ENCODE measurements at places on chromosomes 3 and 15. TPM values are rescaled to one million over a fixed set of nuclear protein-coding genes. Genes with fewer than 3 reads are reported as not detected.

- no peaks in the 10 kb centered on the region for H3K36me3 ChIP-seq
- no peak overlapping the region for H3K27ac ChIP-seq
- no peak overlapping the region for H3K4me3 ChIP-seq
- H3K27me3 ChIP-seq: no peaks in the 10 kb centered on the region
- no peak for DNase-seq
Measured at GRCh38 chr3:79038057-79038456, 729.7 kb downstream of the ROBO1 start.

The INSYN1 gene
- total RNA-seq: 1.3 TPM

The PP2D1 gene
- not detected for total RNA-seq

The SOX2 gene
- 1.3 TPM for total RNA-seq

The NECTIN3 gene
- total RNA-seq: 9.1 TPM

- no peaks in the 10 kb centered on the region for H3K27me3 ChIP-seq
- H3K27ac ChIP-seq: no peak overlapping the region
- H3K4me1 ChIP-seq: no peaks in the 10 kb centered on the region
- no peak for DNase-seq
- H3K4me3 ChIP-seq: no peak overlapping the region
Measured at GRCh38 chr3:183375337-183375736, 53.1 kb downstream of the MCF2L2 start.

The CELSR3 gene
- total RNA-seq: 0.66 TPM

The CCR9 gene
- not detected for total RNA-seq

- DNase-seq: no peak
- no peak overlapping the region for H3K27ac ChIP-seq
- no peaks in the 10 kb centered on the region for H3K4me1 ChIP-seq
- no peaks in the 10 kb centered on the region for H3K36me3 ChIP-seq
- no peak overlapping the region for H3K4me3 ChIP-seq
Measured at GRCh38 chr3:194995334-194995733, 275.6 kb downstream of the XXYLT1 start.

DNA sequence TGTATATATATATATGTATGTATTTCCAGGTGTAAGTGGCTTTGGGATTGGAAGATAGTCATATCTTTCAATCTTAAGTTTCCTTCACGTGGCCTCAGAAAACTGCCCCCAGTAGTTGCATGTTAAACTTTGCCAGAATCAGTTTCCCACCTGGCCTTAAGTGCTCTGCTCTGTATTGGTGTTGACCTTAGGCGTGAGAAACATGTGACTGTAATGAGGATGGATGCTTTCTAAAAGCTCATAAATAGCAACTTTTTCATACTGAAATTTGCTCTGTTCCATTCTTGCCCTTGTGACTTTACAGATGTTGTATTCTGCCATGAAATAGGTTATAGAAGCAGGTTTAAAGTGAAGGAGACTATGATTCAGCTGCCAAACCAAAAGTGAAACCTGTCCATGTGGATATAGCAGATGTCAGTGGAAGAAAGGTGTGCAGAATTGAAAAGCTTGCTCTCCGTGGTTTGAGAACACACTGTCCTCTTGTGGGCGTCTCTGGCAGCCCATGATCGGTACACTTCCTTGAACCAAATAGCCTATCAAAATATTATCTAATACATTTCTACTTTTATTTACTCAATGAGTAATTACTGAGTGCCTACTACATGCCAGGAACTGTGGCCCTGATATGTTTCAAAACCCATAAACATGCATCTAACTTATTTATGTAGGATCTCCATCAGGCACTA is 15.8 kb downstream of the SCG5 start:
- peak; percentile 83 for DNase-seq
- H3K27me3 ChIP-seq: no peaks in the 10 kb centered on the region
- H3K27ac ChIP-seq: peak overlapping the region; percentile 85
- H3K4me3 ChIP-seq: no peak overlapping the region
- H3K4me1 ChIP-seq: peaks cover 73% of the 10 kb centered on the region
- H3K36me3 ChIP-seq: no peaks in the 10 kb centered on the region

DNA sequence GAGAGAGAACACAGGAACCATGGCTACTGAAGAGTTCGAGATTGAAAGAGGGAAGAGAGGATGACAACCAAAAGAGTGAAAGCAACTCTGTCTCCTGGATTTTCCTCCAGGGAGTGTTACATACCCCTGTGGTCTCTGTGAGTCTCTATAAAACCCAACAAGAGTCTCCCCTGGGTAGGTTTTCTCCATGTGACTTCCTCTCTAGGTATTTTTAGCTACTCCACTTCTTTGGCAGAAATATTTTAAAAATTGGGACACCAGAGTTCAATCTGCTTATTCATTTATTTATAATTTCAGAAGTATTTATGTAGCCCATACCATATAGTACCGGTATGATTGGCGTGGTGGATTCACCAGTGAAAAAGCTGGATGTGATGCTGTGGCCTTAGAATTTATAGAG is 671.7 kb upstream of the NR2F2 start:
- no peaks in the 10 kb centered on the region for H3K27me3 ChIP-seq
- H3K27ac ChIP-seq: no peak overlapping the region
- H3K4me3 ChIP-seq: no peak overlapping the region
- no peaks in the 10 kb centered on the region for H3K36me3 ChIP-seq

- no peak overlapping the region for H3K27ac ChIP-seq
- no peak for DNase-seq
- H3K27me3 ChIP-seq: no peaks in the 10 kb centered on the region
- H3K4me1 ChIP-seq: no peaks in the 10 kb centered on the region
- no peak overlapping the region for H3K4me3 ChIP-seq
Measured at GRCh38 chr3:167859610-167860009, 124.1 kb downstream of the SERPINI1 start.

DNA sequence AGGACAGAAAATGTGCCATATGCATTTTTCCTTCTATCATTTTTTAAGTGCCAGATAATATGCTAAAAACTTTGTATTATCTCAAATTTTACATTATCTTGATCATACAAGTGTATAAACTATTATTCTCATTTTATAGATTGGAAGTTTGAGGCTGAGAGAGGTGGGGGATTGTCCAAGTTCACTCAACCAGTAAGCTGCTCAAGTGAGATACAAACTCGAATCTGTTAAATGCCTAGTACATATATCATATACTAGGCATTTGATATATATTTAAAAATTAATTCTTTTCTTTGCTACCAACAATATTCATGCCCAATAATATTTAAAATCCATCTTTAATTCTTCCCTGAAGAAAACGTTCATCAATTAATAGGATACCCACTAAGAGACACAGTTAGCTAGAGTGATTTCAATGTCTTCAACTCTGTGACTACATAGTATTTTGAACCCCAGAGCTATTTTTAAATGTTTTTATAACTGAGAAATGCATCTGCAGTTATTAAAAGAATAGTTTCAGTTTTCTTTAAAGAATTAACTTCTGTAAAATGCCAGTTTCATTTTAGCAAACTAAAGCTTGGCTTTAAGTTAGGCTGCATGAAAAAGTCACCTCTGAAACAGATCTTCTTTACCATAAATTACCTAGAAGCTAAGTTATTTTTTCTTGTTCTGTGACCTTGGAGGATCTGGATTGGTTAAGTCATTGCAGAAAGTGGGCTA is 40.4 kb downstream of the IQCB1 start:
- no peak for DNase-seq
- H3K27ac ChIP-seq: no peak overlapping the region
- peaks cover 2% of the 10 kb centered on the region for H3K36me3 ChIP-seq
- H3K4me3 ChIP-seq: no peak overlapping the region
- H3K4me1 ChIP-seq: no peaks in the 10 kb centered on the region
- no peaks in the 10 kb centered on the region for H3K27me3 ChIP-seq

DNA sequence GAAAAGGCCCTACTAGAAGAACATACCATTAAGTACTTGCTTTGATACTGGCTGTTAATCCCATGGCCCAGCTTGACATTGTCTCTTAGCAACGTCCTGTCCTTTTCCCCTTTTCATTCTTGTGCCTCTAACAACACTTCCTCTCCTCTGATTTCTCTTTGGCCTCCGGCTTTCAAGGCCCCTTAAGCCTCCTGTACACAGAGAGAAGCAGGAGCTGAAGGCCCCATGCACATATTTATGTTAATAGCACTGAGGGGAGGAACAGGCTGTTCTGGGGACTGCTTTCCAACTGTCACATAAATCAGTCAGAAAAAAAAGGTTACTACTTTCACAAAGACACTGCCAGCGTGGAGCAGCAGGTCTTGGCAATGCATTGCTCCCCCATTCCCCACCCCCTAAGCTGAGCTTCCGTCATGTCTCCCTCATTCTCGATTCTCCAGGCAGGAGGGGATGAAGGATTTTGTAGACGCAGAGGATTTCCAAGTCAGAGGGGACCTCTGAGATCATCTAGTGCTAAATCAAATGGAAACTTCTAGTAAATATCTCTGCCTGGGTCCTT is 257.4 kb upstream of the ADAMTS9 start:
- no peak overlapping the region for H3K4me3 ChIP-seq
- H3K36me3 ChIP-seq: no peaks in the 10 kb centered on the region
- H3K4me1 ChIP-seq: no peaks in the 10 kb centered on the region
- H3K27me3 ChIP-seq: no peaks in the 10 kb centered on the region

DNA sequence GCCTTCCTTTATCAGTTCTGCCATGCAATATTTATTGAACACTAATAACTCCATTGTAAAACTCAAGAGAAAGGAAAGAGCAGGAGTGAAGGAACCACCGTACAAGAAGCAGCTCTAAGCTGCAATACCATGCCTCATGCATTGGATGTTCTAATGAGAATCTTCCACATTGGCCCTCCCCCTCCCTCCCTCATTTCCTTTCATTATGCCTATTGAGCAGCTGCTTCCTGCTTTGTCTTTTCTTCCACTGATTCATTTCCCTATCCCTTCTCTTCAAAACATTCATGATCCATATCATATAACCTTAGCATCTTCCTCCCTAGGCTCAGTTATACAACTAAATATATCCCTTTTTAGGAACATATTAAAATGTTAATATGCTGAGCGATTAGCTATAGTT is 698.7 kb upstream of the GOLIM4 start:
- no peaks in the 10 kb centered on the region for H3K4me1 ChIP-seq
- DNase-seq: no peak
- no peaks in the 10 kb centered on the region for H3K36me3 ChIP-seq
- no peak overlapping the region for H3K4me3 ChIP-seq
- H3K27ac ChIP-seq: no peak overlapping the region
- no peaks in the 10 kb centered on the region for H3K27me3 ChIP-seq

The PYGO1 gene
- 2.6 TPM for total RNA-seq

The COL6A5 gene
- total RNA-seq: not detected

DNA sequence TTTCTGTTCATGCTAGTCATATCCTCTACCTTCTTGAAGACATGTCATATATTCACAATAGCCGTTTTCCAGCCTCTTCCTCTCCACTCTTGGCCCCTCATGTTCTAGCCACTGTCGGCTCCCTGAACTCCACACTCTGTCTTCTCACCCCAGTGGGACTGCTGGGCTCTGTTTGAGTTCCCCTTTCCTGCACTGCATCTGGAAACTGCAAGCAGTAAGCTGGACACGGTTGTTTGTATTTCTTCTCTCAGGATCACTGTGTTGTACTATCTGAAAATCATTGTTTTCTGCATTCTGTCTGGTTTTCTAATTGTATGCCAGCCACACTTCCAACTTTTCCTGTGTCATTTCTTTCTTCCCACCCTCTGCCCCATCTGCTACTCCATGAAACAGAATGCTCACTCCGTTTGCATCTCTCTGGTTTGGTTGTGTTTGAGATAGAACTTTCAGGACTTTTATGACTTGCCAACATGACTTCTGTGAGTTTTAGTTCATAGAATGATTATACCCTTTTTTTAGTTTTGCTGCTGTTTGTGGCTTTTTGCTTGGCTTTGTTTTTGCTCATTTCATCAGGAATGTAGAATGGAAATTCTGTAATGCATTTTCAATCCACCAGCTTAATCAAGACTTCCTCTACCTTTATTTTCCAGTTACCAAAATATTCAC is 192.3 kb downstream of the PLCL2 start:
- no peak overlapping the region for H3K27ac ChIP-seq
- H3K4me3 ChIP-seq: no peak overlapping the region
- no peak for DNase-seq
- no peaks in the 10 kb centered on the region for H3K4me1 ChIP-seq

- peak; percentile 52 for DNase-seq
- no peaks in the 10 kb centered on the region for H3K36me3 ChIP-seq
- H3K27me3 ChIP-seq: no peaks in the 10 kb centered on the region
- no peak overlapping the region for H3K27ac ChIP-seq
- peaks cover 10% of the 10 kb centered on the region for H3K4me1 ChIP-seq
Measured at GRCh38 chr3:126925411-126926171, 57.3 kb upstream of the PLXNA1 start.

GRCh38 chr3:4588466-4588865 is 95.3 kb downstream of the ITPR1 start:
- H3K4me1 ChIP-seq: no peaks in the 10 kb centered on the region
- DNase-seq: no peak
- H3K27me3 ChIP-seq: no peaks in the 10 kb centered on the region
- no peak overlapping the region for H3K4me3 ChIP-seq
